Renal pelvis (tissue), 12 donors: ENCODE measurements at places on chromosomes 4 and X. TPM values are rescaled to one million over a fixed set of nuclear protein-coding genes. Genes with fewer than 3 reads are reported as not detected.

SORBS2 gene
- polyA plus RNA-seq = 79.5 TPM

PLK4 gene
- polyA plus RNA-seq = 21.4 TPM

GRCh38 chr4:52982255-52982945 is 120.3 kb downstream of the RASL11B start:
- no peak for DNase-seq

GRCh38 chrX:48560681-48561080 is 13.6 kb upstream of the RBM3 start:
- DNase-seq = no peak

GRCh38 chr4:173448103-173448502 is 49.2 kb upstream of the SCRG1 start:
- no peak for DNase-seq

- no peak for DNase-seq
Observed at GRCh38 chrX:9654929-9655328, 110.7 kb downstream of the GPR143 start.

GRCh38 chr4:89056953-89057398 is at the start of gene FAM13A:
Gene FAM13A, minus strand, starts transcription at chr4:89057185. Its CDS starts 221 bp downstream, at chr4:89056964.
- peak; percentile 96 for DNase-seq

GRCh38 chr4:173343832-173344397 is 9.8 kb upstream of the HMGB2 start:
- no peak for DNase-seq
